ENCODE measurements at places on chromosomes 16 and 17.

DNA sequence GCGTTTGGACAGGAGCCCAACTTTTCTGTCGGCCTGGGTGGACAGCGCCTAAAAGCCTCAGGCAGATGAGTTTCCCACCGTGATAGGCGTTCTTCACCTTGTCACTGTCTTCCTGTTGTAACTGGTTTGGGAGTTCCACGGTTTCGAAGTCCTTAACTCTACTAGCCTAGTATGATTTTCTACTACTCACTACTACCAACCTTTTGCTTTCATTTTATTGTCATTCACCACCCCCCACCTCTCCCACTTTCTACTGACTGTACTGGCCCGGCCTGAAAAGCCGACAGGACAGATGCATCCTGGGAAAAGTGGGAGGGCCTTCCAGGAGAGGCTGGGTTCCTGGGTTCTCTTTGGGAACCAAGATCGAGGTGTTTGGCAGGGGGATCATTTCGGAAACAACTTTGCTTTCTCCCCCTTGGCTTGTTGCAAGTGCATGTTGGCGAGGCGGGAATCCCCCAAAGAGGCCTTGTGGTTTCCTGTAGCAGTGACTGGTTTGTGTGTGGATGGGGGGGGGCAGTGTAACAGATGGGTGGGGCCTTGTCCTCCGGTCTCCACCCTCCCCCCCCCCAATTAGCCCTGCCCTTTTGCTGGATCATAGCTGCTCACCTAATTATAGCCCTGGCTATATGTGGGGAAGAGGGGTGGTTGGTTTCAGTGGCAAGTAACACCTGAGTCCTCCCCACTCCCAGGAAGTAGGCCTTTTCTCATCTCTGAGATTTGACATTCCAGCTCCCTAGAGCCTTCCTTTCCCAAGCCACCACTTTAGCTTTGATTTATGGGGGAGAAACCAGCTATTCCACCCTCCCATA is 1.4 kb downstream of the EIF5A start:
- peak; percentile 29 for DNase-seq

DNA sequence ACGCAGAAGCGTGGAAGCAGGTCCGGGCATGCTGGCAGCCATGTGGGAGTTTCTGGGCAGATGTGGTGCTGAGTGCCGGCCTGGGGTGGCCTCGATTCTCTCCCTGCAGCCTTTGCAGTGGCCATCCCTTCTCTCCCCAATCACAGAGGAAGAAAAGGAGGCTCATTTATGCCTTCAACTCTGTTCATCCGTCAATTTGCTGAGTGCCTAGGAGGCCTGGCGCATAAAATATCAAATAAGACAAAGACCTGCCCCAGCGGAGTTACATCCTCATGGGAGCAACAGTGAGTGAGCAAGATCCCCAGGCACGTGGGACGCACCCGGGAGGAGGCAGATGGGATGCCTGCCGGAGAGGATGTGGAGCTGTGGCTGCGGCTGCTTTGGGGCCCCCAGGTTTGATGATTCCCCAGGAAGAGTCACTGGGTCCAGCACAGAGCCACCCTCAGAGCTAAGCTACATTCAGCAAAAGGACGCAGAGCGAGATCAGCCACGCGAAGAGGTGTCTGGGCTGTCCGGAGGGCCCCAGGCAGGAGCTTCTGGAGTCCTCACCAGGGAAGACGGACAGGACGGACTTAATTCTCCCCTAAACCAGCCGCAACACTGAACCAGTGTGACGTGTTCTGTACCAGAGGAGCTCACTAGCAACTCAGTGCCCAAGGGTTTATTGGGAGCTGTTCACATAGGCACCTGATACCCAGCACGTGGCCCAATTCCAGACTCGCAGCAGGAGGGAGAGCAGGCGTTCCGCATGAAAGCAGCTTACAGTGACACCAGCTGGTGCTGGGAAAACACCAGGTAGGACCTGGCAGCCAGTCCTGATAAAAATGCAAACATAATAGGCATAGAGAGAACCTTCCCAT is 11.3 kb downstream of the CA5A start:
- DNase-seq = peak; percentile 91

DNA sequence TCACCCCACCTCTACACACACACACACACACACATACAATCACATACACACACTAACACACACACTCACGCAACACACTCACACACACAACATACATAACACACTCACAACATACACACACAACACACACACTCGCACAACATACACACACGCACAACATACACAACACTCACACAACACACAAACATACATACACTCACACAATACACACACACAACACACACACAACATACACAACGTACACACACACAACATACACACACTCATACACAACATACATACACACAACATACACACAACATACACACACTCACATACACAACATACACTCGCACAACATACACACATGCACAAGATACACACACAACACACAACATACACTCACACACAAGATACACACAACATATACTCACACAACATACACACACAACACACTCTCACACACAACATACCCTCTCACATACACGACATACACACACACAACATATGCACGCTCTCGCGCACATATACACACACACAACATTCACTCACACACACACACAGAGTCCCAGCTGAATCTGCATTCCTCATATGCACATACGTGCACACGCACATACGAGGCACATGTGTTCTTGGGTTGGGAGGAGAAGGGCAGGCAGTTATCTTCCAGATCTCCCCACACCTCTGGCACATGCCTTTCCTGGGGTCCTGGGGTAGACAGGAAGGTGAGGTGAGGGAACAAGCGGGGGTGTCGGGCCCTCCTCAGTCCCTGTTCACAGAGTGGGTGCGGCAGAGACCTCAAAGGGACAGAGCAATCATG is 1.1 kb downstream of the ASGR2 start:
- no peak for DNase-seq

- no peak for DNase-seq
Measured at GRCh38 chr16:66740010-66740409, 11.4 kb downstream of the DYNC1LI2 start.

- DNase-seq = peak; percentile 55
Measured at GRCh38 chr16:66357523-66357928, 9.0 kb upstream of the CDH5 start.

GRCh38 chr16:85730186-85730465 is 20.8 kb downstream of the C16orf74 start:
- no peak for DNase-seq

GRCh38 chr17:62902531-62903220 is 63.4 kb upstream of the TANC2 start:
- DNase-seq = no peak

DNA sequence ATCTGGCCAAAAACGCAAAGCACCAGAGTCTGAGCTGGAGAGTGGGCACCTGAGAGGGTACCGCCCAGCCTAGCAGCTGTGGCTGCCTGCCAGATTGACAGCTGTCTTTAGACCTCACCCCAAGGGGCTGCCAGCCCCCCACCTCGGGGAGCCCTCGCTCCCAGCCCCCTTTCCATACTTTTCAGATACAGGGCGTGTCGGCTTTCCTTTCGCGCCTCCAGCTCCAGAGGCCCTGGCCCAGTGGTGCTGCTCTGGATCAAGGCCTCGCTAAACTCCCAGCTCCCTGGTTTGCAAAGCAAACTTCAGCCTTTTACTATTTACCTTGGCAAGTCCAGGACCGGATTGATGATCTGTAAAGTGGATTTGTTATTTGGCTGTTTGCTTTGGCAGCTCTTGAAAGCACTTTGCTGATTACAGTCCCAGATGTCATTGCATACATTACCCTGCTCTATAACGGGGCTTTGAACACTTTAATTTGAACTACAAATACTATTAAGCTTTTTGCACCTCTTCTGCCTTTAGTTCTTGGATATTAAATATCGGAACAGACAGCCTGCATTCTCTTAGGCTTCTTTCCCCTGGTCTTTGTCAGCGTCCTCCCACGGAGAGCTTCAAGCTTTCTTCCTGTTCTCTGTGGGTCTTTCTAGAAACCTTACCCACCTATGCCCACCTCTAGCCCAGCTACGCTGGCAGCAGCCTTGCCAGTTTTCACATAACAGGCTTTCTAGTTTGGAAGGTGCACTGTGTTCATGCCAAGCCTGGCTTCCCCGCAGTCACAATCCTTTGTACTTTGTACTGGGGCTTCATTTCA is 63.6 kb upstream of the TBX2 start:
- peak; percentile 28 for DNase-seq

- DNase-seq = peak; percentile 80
Measured at GRCh38 chr17:27319541-27320221, 25.8 kb downstream of the WSB1 start.

GRCh38 chr16:49324703-49325102 is 43.1 kb upstream of the CBLN1 start:
- no peak for DNase-seq

All from NCI-H2171 (cell line).